ENCODE measurements at places on chromosomes 6 and 20.

DNA sequence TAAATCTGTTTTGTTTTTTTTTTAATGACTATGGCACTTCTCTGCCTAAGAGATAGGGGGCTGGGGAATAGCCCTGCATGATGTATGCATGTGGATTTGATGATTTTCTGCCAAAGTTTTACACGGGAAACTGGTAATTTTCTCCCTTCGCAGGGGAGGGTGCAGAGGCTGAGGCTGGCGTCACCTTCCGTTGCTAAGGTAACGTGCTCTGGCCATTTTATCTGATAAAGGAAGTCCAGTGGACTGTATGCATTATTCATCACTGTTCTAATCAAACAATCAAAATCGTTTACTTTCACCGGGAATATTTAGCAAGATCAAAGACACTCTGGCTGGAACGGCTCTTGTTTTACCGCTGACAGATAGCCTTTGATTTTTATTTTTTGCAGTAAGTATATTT lies 789 bp downstream of the PHACTR1 start:
- DNase-seq: no peak

DNA sequence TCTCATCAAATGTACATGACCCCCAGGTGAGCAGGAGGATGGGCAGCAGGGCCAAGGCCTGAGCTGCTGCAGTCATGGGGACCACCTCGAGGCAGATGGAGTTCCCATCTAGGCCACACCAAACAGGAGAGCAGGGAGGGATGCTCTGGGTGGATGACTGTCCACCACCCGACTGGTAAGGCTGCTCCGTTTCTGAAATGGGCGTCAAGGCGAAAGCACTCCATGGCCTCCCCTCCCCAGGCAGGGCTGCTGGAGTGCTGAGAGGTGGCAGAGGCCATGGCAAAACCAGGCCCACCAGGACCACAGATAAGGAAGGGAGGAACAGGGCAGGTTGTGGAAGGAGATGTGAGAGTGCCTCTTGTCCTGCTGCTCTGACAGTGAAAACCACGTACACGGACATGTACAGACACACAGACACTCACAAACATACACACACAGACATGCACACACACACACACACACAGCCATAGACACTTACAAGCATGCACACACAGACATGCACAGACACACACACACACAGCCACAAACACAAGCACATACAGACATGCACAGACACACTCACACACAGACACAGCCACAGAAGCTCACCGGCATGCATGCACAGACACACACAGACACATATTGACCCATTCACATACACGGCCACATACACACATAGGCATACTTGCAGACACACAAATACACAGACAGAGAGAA lies 93.2 kb downstream of the PSMG4 start:
- DNase-seq: no peak

- no peak for DNase-seq
These were observed 14.1 kb upstream of the KCNG1 start for GRCh38 chr20:51036827-51037531.

- DNase-seq: no peak
These were observed 38.3 kb upstream of the SLC32A1 start for GRCh38 chr20:38685853-38686473.

DNA sequence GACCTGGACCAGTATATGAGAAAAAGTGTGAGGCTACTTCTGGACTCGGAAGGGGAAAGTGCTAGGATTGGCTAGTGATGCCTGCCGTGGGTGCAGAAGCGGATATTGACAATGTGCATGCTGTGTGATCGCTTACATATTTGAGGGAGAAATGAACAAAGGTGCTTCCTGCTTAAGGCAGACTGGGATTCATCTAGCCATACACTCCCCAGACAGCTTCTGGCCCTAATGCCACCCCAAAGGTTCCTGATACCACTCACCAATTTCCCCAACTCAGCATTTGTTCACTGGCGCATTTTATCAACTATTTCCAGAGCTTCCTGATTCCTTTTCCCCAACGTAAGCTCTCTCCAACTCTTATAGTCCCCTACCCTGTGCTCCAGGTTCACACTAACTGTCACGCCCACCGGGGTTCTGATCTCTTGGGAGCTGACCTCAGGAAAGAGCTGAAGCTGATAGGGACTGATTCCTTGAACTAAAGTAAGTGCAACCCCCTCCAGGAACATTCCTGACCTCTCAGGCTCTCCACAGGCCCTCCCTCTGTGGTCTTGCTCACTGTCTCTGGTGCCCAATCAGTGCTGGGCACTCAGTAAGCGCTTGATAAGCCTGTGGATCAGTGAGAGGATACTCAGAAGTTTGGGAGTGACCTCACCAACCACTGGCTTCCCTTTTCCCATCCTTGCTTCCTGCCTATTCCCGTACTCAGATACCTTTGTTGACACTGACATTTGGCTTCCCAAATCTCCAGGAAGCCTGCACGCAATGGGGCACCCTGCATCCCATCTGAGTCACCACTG lies 73.3 kb downstream of the MRPL14 start:
- DNase-seq: no peak

DNA sequence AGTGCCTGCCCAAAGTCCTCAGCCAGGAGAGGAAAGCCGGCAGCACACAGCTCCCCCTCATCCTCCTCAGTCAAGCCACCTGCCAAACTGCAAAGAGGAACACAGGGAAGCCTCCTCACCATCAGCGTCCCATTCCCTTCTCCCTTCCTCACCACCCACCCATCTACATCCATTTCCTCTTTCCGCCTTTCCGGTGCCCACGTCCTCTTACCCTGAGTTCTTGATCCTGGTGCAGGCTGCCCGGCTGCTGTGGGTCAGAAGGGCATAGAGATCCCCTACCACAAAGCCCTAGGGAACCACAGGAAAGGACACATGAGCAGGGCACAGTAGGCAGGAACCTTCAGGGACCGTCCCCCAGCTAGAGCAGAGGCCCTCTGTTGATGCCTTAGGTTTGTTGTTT lies 6.0 kb downstream of the GNMT start:
- DNase-seq: no peak

GRCh38 chr20:60632391-60633262 lies 619.4 kb upstream of the CDH4 start:
- no peak for DNase-seq

DNA sequence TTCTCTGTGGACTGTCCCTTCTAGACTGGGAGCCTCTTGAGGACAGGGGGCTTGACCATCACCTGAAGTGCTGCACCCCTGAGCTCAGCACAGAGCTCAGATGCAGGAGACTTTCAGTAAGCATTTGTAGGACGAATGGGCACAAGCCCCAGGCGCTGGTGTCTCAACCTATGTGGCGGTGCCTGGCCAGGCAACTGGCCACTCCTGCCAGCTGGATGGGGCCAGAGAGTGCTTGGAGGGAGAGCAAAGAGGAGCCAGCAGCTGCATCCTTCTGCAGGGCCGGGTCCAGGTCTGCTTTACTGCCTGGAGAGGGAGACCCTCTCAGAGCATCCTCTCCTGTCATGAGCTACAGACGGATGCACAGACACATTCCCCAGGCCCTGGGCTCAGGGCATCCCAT lies 4.5 kb downstream of the PHACTR3 start:
- DNase-seq: no peak

- no peak for DNase-seq
These were observed 112.2 kb downstream of the ASCC3 start for GRCh38 chr6:100768816-100769351.

DNA sequence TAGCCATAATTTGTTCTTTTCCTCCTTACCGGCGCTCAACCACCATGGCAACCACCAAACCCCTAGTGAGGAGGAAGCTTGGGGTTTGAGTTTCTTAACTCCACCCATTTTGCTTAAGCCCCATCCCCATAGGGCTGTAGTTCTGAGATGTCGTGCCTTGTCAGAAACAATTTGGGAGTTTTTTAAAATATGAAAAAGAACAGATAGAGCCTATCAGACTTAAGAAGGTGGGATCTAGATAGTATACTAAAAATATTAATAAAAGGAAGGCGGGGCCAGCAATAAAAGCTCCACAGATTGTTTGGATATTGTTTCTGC lies 5.6 kb downstream of the BRD2 start:
- no peak for DNase-seq

GRCh38 chr6:835476-836160 lies 142.7 kb upstream of the EXOC2 start:
- no peak for DNase-seq
